ENCODE measurements at places on chromosomes 1 and 21.

DNA sequence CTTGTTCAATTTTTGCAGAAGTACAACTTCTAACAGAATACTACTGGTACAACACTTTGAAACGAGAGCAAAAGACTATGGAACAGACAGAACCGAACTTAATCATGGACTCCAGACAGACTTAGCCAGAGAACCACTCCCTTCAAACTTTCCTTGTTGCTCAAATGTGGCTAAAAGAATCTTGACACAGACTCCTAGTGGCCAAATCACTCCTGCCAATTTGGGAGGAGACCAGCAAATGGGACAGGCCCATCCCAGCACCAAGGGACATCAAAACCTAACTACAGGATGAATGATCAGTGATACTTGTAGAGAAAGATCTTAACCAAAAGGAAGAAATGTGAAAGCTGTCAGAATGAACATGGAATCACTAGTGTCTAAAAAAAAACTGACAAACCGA, 154.0 kb downstream of the MATN1 start:
- DNase-seq, result no peak

- DNase-seq, result peak; percentile 79
Observed at GRCh38 chr1:245234217-245235081, 79.7 kb downstream of the KIF26B start.

- no peak for DNase-seq
Observed at GRCh38 chr1:88079036-88079435, 605.0 kb upstream of the PKN2 start.

DNA sequence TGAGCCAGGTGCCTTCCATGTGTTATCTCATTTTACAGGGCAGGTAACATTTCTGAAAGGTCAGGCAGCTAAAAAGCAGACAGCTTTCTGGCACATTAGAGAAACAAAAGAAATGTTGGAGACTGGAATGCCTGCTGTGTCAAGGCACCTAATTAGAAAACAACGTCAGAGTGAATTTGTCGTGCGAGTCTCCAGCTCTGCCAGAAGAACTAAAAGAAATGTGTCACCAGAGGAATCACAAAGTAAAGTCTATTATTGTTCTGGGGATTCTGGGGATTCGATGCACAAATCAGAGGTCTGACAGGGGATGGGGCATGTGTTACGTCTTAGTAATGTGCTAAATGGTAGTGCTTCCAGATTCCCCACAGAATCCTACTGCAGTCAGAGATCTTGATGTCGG, 89.3 kb downstream of the EDEM3 start:
- no peak for DNase-seq

- DNase-seq, result no peak
Observed at GRCh38 chr1:7447093-7447492, 324.0 kb upstream of the VAMP3 start.

Data from mesenteric fat pad (tissue), 1 donor.